NCI-H1694 (cell line): ENCODE measurements at places on chromosomes 16 and 17.

DNA sequence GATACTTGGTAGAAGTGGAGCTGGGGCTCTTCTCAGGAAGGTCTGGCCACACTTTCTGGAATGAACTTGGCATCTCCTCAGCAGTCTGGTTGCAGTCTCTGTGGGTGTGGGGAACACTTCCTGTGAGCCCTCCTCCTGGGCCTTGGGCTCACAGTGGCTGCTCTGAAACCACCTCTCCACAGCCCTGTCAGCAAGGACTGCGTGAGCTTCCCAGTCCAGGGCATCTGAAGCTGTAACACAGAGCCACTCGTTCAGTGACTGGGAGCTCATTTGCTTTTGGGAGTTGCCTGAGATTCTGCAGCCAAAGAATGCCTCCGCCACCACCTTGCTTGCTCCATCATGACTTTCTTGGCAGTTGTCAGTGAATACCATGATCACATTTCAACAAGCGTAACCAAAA, 60.0 kb downstream of the CLEC16A start:
- DNase-seq = no peak

DNA sequence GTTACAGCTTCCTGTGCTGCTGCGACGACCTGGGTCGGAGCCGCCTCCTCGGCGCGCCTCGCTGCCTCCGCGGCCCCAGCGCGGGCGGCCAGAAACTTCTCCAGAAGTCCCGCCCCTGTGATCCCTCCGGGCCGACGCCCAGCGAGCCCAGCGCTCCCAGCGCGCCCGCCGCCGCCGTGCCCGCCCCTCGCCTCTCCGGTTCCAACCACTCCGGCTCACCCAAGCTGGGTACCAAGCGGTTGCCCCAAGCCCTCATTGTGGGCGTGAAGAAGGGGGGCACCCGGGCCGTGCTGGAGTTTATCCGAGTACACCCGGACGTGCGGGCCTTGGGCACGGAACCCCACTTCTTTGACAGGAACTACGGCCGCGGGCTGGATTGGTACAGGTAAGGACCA, 746 bp downstream of the HS3ST2 start:
- DNase-seq = no peak

GRCh38 chr16:48498769-48499631, 111.0 kb downstream of the N4BP1 start:
- DNase-seq = no peak

DNA sequence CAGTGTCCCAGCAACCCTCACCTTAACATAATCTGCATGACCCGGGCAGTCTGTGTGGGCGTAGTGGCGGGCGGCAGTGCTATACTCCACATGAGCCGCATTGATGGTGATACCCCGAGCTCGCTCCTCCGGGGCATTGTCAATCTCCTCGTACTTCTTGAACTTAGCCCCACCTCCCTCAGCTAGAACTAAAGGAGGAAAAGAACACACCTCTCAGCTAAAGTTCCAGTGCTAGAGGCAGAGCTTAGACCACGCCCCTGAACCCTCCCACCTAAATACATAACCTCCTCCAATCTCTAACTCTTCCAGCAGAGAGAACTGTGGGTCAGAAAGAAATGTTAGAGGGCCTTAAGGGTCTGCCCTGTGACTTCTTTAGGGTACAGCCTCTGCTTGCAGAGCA, 855 bp downstream of the TUFM start:
- no peak for DNase-seq

DNA sequence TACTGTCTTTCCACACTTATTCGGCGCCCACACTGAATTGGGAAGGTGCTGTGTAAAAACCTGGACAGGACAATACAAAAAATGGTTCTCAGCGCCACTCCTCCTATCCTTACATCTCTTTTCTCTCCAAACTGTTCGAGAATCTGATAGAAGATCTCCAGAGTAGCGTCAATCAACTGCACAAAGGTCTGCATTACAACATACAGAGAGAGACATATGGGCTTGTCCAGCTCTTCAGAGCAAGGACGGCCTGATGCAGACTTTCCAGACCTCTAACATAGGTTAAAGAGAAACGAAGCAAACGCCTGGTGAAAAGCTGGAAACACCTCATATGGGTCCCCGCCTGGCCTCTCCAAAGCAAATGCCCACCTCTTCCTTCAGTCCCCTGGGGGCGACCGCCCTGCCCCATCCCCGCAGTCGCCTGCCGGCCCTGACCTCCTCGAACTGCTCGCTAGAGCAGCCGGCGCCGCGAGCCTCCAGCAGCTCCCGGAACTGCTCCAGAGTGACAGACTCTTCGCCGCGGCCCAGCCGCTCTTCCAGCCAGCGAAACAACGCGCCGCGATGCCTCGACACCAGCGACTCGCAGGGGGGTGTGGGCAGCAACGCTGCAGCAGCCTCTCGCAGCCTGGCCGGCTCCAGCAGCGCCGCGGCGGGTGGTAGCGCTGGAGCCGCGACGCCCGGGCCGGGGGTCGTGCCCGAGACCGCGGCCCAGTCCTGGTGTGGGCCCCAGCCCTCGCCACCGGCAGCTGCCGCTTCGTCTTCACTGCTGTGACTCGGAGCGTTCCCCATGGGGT, 526 bp downstream of the ZZEF1 start:
- DNase-seq = no peak

DNA sequence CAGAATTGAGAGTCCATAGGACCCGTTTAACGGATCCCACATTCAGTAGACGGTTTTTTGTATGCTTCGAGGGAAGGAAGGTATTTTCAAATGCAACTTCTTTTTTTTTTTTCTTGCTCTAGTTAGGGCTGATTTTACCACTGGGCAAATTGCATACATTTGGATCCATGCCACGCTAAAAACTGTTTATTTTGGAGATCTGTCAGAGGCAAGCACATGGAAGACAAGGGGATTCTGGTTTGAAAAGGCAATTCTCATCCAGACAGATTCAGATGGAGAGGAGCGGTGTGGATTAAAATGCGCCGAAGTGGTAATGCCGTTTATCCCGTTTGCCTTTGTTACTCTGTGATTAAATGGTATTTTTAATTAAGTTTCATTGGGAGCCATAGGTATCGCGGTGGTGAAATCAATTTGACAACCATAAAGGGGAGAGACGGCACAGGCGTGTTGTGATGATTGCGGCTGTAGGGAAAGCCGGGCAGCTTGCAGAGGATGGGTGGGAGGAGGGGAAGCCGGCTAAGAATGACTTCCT, 170.4 kb downstream of the IRX3 start:
- no peak for DNase-seq

DNA sequence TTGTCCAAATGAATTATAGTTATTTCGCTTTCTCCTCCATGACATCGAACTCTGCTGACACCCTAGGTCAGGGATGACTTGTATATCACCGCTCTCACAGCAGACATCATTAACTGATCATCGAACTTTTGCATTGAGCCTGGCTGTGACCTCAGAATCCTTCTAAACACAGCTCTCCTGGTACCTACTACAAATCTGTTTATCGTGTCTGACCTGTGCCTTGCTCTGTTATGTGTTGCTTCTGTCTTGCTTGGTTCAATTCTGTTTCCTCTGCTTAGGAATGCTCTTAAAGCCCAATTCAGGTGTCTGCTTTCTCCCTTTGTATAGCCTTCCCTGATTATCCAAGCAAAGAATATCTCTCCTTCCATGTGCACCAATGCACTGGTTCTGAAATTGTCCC, 78.3 kb downstream of the CYLD start:
- no peak for DNase-seq

DNA sequence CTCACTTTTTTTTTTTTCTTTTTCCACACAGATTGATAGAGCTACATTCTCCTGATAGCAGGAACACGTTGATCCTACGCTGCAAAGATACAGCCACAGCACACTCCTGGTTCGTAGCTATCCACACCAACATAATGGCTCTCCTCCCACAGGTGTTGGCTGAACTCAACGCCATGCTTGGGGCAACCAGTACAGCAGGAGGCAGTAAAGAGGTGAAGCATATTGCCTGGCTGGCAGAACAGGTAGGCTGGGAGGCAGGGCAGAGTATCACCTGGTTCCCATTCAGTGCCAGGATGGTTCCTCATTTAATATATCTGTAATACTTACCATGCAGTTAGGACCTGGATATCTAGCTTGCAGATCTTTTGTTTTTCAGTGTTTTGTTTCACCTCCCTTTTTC, 51.1 kb upstream of the VPS4A start:
- no peak for DNase-seq

- no peak for DNase-seq
These were observed 28.4 kb upstream of the MAP3K14 start for GRCh38 chr17:45345246-45345553.

DNA sequence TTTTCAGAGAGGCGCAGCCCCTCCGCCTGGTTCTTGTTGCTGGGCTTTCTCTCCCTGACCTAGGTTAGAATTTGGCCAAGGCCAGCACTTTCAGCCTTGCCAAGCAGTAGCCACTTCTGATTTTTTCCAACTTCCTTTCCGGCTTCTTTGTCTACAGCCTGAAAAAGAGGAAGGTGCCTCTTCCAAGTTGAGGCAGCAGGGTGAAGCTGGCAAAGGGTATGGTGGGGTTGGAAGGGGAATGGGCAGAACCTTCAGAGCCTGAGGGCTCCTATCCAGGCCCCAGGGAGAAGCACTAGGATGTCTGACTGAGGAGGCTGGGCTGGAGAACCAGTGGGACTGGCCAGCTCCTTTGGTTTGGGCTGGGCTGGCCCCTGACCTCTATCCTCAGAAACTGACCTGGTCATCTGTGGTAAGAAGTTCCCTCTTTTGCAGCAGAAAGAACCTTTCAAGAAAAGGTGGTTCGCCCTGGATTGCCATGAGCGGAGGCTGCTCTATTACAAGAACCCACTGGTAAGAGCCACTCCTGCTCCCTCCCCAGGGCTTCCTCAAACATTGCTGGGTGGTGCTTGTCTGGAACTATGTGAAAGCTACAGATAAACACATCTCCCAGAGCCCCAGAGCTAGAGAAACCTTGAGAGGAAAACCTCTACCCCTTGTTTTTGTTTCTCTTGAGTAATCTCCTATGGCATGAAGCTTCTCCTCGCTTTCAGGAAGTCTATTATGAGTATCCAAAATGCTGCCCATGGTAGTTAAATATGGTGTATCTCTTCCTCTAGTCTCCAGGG, 16.6 kb upstream of the RNF135 start:
- DNase-seq = no peak

GRCh38 chr17:58823051-58823525, 67.4 kb downstream of the PPM1E start:
- no peak for DNase-seq

GRCh38 chr16:24023621-24024020, 187.8 kb downstream of the PRKCB start:
- no peak for DNase-seq

GRCh38 chr17:63699638-63700527, at the start of gene LIMD2:
Gene LIMD2, minus strand, starts transcription at chr17:63700125. Its CDS starts 827 bp downstream, at chr17:63699298.
- peak; percentile 45 for DNase-seq

DNA sequence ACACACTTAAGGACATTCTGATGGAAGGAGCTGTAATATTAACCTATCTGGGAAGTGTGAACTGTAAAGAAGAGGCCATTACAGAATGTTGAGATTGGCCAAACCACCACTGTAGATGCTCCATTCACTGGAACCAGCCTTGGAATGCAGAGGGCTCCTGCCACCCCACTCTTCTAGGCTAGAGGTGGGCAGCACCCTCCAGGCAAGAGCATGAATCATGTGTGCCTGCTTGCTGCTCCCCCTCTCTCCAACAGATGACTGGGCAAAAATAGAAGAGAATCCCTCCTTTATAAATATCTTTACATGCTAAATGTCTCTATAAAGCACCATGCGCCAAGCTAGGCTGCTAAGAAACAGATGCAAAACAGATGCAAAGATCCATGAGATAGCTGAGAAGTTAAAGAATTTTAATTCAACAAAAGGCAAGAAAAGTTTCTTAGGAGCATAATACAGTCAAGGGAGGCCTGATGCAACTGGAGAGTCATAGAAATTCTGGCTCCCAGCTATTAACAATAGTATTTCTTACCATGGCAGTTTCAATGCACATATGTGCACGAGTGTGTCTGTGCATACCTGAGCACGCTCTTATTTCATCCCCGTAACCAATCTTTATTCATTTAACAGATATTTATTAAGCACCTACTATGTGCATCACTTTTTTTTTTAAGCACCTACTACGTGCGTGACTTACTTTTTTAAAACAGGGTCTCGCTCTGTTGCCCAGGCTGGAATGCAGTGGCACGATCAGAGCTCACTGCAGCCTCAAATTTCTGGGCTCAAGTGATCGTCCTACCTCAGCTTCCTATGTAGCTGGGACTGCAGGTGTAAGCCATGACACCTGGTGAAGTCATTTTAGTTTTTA, 53.6 kb downstream of the GRIN2A start:
- no peak for DNase-seq

- no peak for DNase-seq
These were observed at the start of gene CCL11 for GRCh38 chr17:34285286-34285792. Gene CCL11, plus strand, starts transcription at chr17:34285742. Its CDS starts 67 bp downstream, at chr17:34285809.

- DNase-seq = no peak
These were observed 9.9 kb upstream of the SPPL2C start for GRCh38 chr17:45834471-45835396.
